Gastroesophageal sphincter (tissue), 4 donors: ENCODE measurements at places on chromosomes 1 and 21. TPM values are rescaled to one million over a fixed set of nuclear protein-coding genes. Genes with fewer than 3 reads are reported as not detected.
A peak's percentile ranks its signal among the peaks of the same experiment; 100 is the strongest.

DNA sequence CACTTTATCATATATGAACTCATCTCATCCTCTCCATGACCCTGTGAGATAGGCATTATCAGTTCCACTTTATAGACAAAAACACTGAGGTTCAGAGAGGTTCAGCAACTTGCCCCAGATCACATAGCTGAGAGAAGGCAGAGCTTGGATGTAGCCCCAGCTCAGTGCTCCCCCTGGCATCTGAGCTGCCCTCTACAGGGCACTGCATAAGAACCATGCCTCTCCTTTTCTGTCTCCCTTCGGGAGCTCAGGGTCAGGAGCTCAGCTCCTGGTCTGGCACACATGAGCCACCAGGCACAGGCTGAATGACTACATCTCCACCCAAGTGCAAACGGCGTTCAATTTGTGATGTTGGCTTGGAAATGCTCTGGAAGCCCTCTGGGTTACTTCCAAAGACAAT lies 16.9 kb downstream of the RAB7B start:
- ATAC-seq, result no peak

- no peak for ATAC-seq
These were observed 34.1 kb downstream of the RGSL1 start for GRCh38 chr1:182484067-182484466.

- peak; percentile 53 for ATAC-seq
These were observed 99.1 kb upstream of the ARTN start for GRCh38 chr1:43834280-43835081.

GRCh38 chr1:9031484-9032259 lies 5.4 kb upstream of the SLC2A7 start:
- no peak for ATAC-seq

DNA sequence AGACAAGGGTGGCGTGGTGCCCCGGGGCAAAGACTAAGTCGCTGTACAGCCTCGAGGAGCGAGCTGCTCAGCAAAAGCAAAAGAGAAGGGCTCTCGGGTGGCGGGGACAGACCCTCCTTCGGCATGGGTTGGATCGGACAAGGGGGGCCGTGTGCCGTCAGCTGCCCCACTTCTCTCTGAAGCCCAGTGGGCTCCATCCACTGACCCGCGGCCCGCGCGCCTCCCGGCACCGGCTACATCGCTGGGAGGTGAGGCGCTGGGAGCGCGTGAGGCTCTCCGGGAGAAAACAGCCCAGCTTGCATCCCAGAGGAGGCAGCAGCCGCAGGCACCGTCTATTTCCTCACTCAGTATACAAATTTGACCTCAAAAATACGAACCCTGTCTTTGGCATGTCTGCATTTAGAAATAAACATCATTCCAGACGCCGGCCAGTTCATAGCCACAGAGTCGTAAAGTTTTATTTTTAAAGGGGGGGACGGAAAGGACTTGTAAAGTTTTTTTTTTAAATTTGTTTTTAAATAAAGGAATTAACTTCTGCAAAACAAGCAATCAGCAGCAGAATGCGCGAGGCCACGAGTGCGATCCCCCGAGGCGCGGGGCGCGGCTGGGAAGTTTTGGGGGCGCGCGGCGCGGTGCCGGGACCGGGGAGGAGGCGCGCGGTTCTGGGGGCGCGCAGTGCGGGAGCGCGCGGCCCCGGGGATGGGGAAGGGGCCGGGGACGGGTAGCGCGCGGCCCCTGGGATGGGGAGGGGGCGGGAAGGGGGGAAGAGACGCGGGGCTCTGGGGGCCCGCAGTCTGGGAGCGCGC lies 689 bp upstream of the GPR137B start:
- ATAC-seq, result no peak

- no peak for ATAC-seq
These were observed 47.9 kb upstream of the GNG4 start for GRCh38 chr1:235697508-235697907.

- ATAC-seq, result no peak
These were observed 131.0 kb upstream of the HMCN1 start for GRCh38 chr1:185603158-185603557.

DNA sequence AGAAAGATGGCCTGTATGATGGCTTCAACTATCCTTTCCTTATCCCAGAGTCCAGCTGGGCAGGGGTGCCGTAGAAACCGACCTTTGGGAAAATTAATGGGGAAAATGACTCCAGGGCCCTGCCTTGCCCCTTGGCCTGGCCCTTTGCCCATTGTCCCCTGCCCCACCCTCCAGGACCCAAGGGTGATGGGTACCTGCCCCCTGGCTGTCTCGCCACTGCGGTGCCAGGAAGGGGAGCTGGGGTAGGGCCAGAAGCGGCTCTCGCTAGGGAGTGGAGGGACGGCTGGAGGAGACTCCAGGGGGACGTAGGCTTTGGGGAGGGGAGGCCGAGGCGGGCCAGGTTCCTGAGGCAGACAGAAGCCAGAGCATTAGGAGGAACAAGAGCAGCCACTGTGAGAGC lies 29.1 kb upstream of the GOLT1A start:
- no peak for ATAC-seq

ATP6V1G3 gene
- total RNA-seq, result not detected

DNA sequence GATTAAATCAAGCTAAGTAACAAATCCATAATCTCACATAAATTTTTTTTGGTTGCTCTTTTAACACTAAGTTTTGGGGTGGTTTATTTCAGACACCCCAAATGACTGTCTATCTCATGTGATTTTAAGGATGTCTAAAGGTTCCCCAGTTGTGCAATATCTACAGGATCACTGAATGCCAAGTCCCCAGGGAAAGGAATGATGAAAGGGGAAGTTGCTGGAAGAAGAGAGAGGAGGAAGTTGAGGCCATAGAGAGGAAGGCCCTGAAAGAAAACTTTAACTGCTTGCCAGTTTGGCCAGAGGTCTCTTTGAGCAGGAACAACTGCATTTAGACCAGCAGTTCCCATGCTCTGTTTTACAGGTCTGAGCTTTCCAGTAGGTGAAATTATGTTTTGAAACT lies 27.5 kb upstream of the SLC19A2 start:
- ATAC-seq, result peak; percentile 26

DNA sequence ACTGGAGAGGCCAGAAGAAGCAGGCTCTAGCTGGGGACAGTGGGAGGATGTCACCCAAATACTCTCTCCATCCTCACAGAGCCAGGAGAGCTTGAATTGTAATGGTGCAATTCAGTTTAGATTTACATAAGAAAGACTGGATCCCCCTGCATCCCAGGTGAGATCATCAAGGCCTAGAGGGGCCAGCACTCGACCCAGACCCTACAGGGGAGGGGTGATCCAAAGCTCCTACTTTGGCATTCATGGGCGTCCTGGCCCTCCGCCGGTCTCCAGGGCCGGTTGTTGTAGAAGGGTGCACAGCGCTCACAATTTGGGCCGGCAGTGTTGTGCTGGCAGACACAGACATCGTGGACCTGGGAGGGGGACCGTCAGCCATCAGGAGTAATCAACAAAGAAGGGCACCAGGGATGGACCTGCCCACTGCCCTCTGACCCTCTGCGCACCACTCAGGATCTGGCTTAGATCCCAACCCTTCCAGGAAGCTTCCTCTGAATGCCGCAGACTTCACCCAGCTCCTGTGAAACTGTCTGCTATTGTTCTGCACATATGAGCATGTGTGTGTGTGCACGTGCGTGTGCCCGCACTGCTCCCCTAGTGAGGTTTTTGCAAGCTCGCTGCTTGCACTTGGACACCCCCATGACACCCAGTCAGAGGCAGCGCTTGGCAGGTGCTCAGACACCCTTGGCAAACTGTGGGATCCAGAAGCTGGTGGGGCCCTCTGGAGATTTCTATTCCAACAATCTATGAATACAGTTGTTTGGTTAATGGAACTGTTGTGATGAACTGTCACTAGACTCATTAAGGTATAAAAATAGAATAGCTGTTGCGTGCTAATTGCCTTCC lies 21.6 kb downstream of the LAMB3 start:
- ATAC-seq, result no peak

DNA sequence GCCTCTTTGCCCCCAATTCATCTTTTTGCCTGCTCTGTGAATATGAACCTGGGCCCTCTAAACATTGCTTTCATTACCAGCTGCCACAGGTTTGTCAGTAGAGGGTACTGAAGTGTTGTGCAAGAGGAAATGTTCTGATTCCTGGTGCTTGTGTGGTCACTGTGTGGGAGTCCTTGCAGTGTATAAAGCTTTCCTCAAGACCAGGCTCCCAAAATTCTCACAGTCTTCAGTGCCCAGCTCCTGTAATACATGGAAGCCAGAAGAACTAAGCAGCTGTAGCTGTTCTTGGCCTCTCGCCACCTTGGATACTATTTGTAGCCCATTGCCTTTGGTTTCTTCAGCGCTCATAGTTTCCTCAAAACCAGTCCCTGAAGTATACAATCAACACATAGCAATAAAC lies 1046.2 kb downstream of the BRINP3 start:
- ATAC-seq, result no peak

DNA sequence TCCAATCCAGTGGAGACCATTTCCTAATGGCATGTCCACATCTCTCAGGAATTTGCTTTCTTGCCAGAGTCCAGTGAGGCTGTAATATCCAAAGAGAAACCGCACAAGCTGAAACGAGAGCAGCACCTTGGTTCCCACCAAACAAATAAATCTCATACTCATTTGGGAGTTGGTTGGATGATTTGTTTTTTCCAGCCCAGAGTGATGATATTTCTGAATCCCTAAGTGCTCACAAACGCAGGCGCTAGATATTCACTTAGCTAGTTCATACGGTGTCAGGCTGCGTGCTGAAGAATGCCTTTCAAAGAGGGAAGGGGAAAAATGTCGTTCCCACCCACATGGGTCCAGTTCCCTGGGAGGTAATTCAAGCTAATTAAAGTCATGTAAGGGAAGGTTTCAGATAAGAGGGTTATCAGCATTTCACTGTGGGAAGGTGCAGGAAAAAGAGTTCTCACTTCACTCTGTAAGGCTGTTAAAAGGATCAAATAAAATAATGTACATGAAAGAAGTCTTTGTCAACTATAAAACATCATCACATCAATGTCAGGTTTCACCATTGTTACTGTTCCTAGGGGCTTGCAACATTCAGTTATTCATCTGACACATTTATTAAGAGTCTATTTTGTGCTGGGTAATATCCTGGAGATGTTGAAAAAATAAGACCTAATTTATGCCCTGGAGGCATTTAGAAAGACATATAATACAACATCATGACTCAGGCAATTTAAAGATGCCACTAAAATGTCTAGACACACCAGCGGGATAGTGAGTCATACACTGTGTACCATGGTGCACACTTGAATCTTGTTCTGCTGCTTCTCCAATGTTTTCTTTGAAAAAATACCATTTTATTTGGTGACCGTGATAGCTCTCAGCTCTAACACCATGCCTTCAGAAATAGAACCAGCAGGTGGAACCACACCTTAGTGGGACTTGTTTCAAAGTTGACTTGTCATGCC lies 19.3 kb downstream of the DPT start:
- ATAC-seq, result peak; percentile 84

DNA sequence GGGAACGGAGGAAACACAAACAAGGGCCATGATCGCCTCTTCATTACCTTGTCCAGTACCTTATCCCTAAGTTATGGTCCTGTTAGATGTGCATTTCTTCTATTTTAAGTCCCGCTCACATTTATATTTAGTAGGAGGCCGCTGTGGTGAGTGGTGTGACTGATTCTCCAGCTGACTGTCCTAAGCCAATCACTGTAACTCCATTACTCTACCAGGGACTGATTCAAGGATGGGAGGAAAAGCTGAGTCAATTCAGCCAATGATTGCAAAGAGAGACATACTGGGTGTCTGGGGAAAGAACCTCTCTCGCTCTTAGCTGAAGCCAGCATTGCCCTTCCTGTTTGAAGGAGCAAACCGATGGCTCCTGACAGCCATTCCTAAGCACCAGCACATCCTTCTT lies 59.7 kb downstream of the TGFBR3 start:
- no peak for ATAC-seq

XCL2 gene
- total RNA-seq, result 2.0 TPM

DNA sequence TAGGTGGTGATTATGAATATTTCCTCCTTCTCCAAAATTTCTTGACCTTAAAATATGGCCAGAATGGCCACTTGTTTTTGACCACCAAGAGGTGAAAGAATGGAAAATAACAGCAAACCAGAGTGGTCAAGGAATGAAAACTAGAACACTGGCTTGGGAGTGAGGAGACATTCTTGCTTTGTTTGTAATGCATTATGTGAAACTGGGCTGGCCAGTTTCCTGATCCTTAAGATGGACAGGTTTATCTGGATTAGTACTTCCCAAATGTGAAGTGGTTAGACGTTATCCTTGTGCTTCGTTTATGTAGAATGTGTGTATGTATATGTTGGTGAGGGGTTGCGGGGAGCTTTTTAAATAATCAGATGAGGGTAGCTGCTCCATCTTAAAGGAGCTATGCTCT lies 12.8 kb downstream of the PLA2G4A start:
- ATAC-seq, result no peak

- ATAC-seq, result peak; percentile 83
These were observed 34.0 kb downstream of the ZNF697 start for GRCh38 chr1:119613769-119614720.

DNA sequence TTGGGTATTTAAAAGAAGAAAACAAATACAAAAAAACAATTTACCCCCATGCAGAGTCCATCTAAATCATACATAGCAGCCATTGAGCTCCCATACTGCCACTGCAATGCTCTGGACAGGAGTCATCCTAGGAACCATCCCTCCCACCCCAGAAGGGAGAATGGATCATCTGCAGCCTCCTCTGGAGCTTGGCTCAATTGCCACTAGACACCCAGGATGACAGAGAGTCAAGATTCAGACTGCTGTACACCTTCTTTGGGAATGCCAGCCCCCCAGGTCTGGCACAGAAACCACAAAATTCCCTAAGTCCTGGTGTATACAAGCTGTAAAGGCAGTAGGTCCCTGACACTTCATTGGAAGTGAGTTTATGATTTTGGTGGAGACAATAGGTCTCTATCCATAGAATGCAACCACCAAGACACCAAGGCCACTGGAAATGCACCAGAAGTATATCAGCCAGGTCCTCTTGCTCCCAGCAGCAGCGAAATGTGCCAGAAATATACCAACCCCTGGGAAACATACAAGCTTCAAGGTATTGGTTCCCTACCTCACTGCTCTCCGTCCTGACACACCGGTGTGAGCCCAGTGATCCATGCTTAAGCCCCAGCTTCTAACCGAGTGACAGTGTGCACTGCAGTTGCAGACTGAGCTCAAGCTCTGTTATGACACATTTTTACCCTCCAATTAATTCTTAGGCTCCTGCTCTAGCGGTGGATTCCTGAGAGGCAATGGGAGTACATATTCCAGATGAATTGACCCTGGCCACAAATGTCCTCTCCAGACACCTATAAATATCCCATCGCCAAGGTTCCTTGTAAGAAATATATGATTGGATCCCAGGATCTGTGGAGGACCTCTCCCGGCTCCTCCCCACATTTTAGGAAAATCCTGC lies 4.4 kb downstream of the TAL1 start:
- no peak for ATAC-seq
